ENCODE measurements at places on chromosomes 12 and 14.

GRCh38 chr12:22657538-22657937 lies 32.6 kb downstream of the ETNK1 start:
- DNase-seq, result no peak

- no peak for DNase-seq
Measured at GRCh38 chr14:90892970-90893369, 76.7 kb upstream of the TTC7B start.

- peak; percentile 33 for DNase-seq
Measured at GRCh38 chr14:98931126-98931525, 340.9 kb downstream of the BCL11B start.

GRCh38 chr12:123344086-123344485 lies 20.6 kb downstream of the SBNO1 start:
- DNase-seq, result no peak

GRCh38 chr12:108832730-108833354 lies 24.5 kb downstream of the SSH1 start:
- no peak for DNase-seq

DNA sequence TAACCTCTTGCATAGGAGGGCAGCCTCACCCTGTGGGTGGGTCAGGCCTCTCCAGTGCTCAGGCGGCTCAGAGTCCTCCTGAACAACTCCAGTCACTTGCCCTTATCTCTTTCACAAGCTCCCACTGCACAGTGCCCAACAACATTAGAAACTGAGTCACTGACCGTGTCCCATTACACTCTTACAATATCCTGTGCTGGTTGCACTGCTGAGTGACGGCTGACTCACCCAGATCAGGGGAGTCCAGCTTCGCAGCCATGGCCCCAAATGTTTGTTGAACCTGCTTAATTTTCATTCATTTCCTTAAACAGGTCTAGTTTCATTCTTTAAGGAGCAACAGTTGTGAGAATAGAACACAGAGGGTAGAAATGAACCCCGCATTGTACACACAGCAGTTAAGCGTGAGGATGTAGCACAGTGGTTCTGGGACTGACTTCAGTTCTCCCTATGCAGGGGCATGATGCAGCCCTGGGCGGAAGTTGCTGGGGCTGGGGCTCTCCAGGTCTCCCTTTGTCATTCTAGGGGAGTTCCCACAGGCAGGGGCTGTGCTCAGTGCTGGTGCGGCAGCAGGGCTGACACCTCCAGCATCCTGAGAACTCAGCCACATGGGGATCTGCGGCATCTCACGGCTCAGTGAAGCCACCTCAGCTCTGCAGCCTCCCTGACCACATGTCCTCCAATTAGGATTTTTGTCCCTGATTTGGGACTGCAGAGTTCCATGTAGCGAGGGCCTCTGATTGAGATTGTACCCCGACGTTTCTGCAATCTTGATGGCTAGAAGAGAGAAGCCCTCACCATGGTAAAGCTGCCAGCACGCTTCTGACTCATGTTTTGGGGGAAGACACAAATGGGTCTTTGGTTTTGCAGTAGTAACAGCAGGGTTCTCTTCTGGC lies 16.1 kb downstream of the GPR68 start:
- no peak for DNase-seq

DNA sequence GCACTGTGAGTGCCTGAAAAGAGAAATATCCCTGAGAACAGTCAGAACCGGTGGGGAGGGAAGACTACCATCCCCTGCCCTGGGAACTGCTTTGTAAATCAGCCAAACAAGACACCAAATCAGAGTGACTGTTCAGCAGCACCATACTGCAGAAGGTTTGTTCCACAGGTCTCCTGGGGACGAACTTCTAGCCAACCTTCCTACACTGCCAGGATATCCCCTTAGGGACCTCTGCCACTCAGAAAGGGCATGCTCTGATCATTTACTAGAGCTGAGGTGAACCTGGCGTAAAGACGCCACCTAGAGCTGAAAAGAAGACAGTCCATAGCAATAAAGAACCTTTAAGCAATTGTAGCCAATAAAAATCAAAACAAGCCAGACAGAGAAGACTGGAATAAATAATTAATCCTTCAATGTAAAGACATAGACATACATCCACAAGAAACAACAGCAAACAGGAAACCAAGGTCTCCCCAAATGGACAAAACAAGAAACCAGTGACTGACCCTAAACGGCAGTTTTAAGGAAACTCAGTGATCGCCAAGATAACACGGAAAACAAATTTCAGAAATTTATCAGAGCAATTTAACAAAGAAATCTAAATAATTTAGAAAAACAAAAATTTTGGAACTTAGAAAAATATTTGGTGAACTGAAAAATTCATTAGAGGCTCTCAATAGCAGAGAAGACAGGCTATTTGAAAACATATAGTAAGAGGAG lies 228.1 kb upstream of the AMIGO2 start:
- no peak for DNase-seq

GRCh38 chr12:3236345-3237187 lies 159.4 kb downstream of the TSPAN9 start:
- no peak for DNase-seq

- DNase-seq, result no peak
Measured at GRCh38 chr14:73424453-73424852, 33.9 kb downstream of the NUMB start.

DNA sequence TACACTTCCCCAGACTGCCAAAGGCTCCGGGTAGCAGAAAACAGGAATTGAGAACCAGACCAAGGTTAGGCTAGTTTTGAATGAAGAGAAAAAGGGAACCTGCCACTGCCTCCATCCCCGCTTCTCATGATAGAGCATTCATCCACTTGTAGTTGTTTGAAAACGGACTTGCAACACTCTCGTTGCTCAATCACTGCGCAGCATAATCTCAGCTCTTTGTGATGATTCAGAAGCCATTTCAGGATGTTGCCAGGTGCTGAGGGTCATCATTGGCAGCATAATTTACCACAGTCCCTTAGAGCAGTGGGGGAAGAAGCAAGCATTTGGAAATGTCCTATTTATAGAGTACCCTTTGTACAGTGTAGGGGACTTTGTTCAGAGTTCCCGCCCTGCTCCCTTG lies 25.6 kb downstream of the KCNK13 start:
- DNase-seq, result no peak

GRCh38 chr12:9074484-9075137 lies 41.1 kb downstream of the A2M start:
- DNase-seq, result no peak

DNA sequence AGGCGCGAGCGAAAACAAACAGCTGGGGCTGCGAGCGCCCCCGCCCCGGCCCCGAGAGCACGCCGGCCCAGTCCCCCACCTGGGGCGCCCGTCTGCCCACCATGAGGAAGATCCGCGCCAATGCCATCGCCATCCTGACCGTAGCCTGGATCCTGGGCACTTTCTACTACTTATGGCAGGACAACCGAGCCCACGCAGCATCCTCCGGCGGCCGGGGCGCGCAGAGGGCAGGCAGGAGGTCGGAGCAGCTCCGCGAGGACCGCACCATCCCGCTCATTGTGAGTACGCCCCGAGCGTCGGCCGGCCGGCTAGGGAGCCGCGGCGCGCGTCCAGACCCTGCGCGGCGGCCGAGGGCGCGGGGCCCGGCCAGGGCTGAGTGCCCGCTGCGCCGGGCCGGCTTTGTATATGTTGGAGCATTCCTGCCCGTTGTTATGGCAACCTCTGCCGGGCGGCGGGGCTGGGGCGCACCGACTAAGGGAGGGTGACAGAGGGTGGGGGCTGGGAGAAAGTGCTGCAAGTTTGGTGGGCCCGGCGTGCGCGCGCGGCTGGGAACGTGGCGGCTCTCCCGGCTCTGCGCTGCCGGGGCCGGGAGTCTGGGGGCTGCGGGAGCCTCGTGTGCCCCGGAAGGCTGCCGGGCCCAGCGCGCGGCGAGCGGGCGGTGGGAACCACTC lies 367 bp downstream of the GALNT16 start:
- no peak for DNase-seq

DNA sequence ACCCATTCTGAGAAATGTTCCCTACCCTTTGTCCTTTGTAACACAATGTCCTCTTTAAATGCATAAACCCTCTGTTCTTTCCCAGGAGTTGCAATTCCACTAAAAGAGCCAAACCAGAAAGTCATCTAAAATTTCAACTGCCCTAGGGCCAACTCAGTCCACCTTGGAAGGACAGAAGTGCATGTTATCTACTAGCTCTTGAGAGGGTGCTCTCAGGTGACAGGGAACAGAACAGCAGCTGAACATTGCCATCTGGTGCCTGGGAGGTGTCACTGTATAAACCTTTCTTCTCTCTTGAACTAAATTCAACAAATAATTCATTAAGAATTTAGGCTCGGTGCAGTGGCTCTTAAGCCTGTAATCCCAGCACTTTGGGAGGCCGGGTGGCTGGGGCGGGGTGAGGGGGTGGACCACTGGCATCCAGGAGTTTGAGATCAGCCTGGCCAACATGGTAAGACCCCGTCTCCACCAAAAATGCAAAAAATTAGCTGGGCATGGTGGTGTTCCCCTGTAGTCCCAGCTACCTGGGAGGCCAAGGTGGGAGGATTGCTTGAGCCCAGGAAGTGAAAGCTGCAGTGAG lies 10.3 kb upstream of the FERMT2 start:
- no peak for DNase-seq

GRCh38 chr14:32514681-32515080 lies 185.6 kb downstream of the AKAP6 start:
- DNase-seq, result no peak

- DNase-seq, result no peak
Measured at GRCh38 chr12:93442411-93443340, 929 bp upstream of the UBE2N start.

- no peak for DNase-seq
Measured at GRCh38 chr12:112759786-112760185, 31.8 kb upstream of the RPH3A start.

DNA sequence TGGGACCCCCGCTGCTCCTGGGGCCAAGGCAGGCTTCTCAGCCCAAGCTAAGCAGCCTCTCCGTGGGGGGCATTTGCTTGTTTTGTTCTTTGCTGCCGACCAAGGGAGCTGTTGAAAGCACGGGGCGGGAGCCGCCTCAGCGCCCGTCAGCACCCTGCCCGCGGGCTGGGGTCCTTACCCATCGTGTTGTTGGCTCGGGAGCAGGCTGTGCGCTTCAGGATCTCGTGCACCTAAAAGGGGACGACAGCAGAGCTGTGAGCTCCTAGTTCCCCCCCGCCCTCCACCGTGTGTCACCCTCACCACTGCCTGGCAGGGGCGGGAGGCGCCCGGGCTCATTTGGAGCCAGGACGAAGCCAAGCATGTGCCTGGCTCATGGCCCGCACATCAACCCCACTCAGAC lies 117.5 kb downstream of the ANO2 start:
- no peak for DNase-seq

GRCh38 chr14:64040044-64040443 lies 187.2 kb downstream of the SYNE2 start:
- no peak for DNase-seq

GRCh38 chr12:50103351-50103750 lies 457 bp upstream of the GPD1 start:
- no peak for DNase-seq

- DNase-seq, result no peak
Measured at GRCh38 chr14:70753518-70753953, 55.8 kb downstream of the MAP3K9 start.

DNA sequence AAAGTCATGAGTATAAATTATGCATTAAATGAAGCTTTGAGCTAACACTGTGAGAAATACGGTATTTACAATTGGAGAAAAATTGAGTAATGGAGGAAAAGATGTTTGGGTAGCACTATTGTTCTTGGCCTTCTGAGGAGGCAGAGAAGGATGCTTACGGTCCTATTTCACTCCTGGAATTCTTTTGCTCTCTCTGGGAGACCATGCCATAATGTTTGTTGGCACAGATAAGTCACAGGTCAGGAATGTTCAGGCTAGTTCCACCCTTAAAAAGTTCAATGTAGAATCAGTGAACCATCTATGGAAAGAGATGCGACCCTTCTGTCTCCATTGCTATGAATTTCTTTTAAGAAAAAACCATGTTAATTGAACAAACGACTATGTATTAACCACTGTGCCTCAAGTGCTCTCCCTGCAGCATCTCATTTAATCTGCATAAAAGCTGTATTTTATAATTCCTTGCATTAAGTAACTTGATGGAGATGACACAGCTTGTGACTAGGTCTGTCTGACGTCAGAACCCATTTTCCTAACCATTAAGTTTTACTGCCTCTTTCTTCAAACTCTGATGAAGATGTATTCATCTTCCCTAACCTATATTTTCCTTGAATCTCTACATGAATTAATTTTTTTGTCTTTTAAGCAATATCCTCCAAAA lies 9.5 kb downstream of the BATF start:
- DNase-seq, result no peak

- DNase-seq, result no peak
Measured at GRCh38 chr12:124696693-124697476, 129.5 kb upstream of the NCOR2 start.

- no peak for DNase-seq
Measured at GRCh38 chr14:32014057-32014456, 63.0 kb upstream of the ARHGAP5 start.

DNA sequence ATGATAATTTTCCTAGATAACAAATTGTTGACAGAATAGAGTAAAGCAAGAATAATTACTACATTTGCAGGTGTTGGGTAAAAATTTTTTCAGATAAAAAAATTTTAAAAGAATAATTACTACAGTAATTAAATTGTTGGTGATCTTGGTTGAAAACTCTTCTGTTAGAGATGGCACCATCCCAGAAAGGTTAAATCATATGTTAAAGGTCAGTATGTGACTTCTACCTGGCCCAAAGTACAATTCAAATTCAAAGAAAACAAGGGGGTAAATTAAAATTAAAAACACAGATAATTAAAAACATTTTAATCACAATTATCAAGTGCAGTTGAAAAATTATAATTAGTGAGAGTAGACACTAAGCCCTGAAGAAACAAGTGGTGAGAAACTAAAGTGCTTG lies 18.1 kb upstream of the PIK3C2G start:
- DNase-seq, result no peak

GRCh38 chr12:68750506-68750905 lies 4.5 kb downstream of the SLC35E3 start:
- no peak for DNase-seq

GRCh38 chr12:56221232-56221756 lies 428 bp downstream of the RNF41 start:
- no peak for DNase-seq

DNA sequence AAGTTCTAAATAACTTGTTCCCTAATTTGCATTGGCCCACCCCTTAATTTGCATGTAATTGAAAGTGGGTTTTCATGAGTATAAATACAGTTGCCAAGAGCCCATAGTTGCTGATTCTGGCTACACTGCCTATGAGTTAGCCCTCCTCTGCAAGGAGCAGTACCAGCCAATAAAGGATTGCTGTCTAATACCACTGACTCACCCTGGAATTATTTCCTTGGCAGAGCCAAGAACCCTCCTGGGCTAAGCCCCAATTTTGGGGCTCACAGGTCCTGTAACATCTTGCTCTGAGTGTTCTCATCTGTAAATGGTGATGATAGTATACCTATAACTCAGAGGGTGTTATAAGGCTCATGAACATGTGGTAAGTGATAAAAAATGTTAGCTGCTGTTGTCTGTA lies 6.8 kb downstream of the TTC8 start:
- no peak for DNase-seq
